ENCODE measurements at places on chromosomes 13 and 19.

GRCh38 chr13:24083722-24084421, 76.6 kb upstream of the SPATA13 start:
- no peak for DNase-seq

DNA sequence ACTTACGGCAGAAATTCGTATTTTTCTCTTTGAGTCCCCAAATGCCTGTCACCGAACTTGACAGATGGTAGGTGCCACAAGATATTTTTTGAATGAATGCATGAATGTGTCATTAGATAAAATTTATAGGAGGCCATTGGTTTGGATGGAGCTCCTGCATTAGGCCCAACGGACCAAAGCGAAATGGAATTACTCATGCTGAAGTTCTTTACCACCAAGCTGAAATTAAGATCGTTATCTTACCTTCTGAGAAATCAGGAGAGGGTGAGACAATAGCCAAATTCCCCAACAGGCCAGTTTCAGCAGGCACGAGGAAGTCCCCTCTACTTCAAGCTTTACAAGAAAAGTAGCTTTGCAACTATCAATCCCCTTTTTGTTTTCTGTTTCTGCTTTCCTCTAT, 452.5 kb upstream of the ARGLU1 start:
- no peak for DNase-seq

- no peak for DNase-seq
These were observed 1.5 kb downstream of the ERCC2 start for GRCh38 chr19:45368737-45369340.

DNA sequence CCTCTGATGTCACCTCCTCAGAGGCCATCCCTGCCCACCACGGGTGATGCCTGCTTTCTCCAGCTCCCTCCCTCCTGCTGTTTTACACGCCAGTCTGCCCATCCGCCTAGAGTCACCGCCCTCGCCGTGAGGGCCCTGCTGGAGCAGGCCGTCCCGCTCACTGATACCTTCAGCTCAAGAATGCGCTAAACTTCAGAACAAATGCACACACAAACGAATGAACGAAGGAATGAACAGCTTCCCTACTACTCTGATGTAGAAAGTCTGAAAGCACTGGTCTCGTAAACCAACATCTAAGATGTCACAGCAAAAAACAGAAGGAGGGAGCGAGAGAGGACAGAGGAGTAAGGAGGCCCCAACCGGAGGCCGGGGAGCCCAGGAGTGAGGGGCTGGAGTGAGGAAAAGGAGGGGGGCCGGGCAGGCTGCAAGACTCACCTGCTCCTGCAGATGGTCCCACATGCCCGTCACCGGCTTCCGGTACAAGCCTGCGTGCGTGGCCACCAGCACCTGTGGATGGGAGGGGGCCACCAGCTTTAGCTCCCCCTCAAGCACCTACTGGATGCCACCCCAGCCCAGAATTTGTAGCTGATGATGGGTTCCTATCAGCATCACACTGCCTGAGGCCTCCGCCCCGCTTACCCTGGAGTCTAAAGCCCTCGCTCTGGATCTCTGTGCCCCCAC, 4.0 kb downstream of the PNKP start:
- no peak for DNase-seq

- DNase-seq, result no peak
These were observed 5.3 kb downstream of the FGF21 start for GRCh38 chr19:48760504-48761205.

DNA sequence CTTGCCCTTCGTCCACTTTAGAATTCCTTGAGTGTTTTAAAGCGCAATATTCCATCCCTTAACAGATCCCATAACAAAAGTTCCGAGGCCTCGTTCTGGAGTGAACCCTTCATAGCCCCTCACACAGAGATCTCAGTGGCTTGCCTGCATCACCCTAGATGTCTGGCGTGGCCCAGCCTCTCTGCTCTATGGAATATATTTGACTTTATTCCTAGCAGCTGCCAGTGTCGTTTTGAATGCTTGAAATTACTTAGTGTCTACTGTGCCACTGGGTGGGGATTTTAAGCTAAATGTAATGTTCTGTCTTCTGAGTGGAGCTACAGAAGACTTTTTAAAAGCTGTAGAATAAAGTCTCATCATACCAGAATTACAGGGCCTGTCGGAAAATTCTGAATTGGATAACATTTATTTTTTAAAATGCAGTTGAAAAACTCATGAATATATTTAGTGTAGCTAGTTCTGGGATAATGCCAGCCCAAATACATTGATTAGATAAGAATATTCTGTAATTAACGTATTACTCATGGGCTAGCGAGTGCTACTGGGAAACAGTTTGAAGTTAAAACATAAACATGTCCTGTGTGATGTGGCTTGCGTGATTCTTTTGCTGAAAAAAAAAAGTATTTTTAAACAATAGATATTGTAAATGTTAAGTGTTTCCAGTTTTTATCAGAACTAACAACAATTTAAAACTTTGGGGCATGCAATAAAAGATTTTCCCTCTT, 111.8 kb downstream of the ESD start:
- DNase-seq, result no peak

GRCh38 chr19:50741179-50741933, 18.2 kb downstream of the CLEC11A start:
- no peak for DNase-seq

GRCh38 chr13:74024856-74025255, 109.3 kb downstream of the KLF12 start:
- DNase-seq, result no peak

GRCh38 chr19:49400029-49400428, 12.0 kb downstream of the KASH5 start:
- DNase-seq, result no peak

DNA sequence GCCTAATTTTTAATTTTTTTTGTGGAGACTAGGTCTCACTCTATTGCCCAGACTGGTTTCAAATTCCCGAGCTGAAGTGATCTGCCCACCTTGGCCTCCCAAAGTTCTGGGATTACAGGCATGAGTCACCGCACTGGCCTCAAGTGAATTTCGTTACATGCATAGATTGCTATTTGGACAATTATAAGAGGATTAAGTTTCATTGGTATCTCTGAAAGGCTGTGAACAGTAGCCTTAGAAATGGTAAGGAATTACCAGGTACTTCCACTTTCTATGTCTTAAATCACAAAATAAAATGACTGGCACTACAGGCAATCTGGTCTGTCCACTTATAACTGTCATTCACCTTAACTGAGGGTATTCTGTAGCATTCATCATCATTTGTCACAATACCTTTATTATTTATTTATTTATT, 2.9 kb upstream of the CCDC9 start:
- no peak for DNase-seq

GRCh38 chr13:50144246-50145160, 129.3 kb downstream of the KCNRG start:
- DNase-seq, result no peak

GRCh38 chr13:90793261-90793820, 554.1 kb upstream of the MIR17HG start:
- DNase-seq, result no peak

DNA sequence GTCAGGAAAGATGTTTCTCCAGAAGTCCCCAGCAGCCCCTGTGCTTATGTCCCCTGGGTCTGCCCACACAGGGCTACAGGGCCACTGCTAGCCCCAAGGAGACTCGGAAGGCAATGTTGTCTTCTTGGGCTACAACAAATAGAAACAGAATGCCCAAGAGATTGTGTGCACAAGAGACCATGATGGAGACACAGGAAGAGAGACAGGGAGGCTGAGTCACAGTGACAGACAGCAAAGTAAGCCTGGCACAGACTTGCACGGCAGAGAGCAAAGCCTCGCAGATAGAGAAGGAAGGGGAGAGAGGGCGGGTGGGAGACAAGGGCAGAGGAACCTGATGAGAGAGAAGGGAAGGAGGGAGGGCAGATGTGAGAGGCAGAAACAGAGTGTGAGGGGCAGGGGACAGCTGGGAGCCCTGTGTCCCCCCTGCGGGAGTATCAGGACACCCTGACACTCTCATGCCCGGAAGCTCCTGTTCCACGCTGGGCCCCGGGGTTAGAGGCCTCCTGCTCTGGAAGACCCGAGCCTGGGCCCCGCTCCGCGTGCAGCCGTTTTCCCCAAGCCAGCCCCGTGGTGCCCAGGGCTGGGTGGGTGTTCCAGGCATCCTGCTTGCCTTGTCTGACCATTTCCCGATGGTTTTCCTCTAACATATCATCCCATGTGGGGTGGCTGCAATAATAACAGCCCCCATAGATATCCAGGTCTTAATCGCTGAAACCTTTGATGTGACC, 2.7 kb upstream of the PLA2G4C start:
- DNase-seq, result no peak

GRCh38 chr13:57946361-57946760, 314.8 kb downstream of the PCDH17 start:
- DNase-seq, result no peak

GRCh38 chr19:56736571-56736970, 65.0 kb upstream of the ZNF835 start:
- no peak for DNase-seq

DNA sequence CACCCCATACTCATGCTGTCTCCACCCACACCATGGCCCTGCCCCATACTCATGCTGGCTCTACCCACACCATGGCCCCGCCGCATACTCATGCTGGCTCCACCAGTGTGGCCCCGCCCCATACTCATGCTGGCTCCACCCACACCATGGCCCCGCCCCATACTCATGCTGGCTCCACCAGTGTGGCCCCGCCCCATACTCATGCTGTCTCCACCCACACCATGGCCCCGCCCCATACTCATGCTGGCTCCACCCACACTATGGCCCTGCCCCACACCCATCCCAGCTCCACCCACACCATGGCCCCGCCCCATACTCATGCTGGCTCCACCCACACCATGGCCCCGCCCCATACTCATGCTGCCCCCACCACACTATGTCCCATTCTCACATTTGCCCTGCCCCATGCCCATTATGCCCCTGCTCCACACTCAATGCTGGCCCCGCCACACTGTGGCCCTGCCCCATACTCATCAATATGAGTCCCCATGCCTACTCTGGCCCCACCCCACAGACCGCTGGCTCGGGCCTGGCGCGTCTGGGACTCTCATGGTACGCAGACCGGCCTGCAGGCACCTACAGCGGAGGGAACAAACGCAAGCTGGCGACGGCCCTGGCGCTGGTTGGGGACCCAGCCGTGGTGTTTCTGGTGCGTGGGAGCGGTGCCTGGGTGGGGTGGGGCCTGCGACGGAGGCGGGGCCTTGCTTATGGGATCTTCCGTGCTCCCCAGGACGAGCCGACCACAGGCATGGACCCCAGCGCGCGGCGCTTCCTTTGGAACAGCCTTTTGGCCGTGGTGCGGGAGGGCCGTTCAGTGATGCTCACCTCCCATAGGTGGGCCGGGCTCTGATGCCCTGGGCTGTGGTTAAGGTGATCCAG, 3.7 kb upstream of the ARHGAP45 start:
- peak; percentile 54 for DNase-seq

GRCh38 chr13:45132369-45133064, 12.2 kb downstream of the GTF2F2 start:
- no peak for DNase-seq

DNA sequence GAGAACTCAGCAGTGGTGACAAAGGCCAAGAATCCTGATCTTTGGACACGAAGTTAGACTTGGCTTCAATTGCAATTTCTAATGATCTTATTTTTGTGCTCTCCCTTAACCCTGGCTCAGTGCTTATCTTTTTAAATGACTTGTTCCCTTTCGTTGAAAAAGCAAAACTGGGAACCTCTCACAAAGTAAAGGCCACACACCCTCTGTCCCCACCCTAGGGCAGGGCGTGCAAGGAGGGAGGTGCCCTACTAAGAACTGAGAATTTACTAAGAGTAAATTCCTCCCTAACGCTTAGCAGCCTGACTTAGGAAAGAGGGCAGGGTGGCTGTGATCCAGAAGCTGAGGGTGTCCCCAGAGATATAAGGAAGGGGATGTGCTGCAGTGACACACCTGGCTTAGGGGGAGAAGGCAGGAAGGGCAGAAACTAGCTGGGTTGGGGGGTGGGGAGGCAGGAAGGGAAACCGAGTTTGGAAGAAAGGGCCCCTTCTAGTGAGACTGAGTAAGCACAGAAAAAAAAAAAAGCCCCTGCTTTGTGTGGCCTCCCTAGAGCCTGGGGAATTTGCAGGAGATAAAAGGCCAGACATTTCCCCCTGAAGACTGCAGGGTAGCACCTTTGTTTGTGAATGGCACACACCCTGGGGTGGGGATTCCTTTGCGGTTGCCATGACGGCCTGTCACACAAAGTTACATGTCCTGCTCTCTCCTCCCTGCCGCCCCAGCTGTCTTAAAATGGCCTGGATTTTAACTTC, 435.1 kb downstream of the EFNB2 start:
- peak; percentile 26 for DNase-seq

DNA sequence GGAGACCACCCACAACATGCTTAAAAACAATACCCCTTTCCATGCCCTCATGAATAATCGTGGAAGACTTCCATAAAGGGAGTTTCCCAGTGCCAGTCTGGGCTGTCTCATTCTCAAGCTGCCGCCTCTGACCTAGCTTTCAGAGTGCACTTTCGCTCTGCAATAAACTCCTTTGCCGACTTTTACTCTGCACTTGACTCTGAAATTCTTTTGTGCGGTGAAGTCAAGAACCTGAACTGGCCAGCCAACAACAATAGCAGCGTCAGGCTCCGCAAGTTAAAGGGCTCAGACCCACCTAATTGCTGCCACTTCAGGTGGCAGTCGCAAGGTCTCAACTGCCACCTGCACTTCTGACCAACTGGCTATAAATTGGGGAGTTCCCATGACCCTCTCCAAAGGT, 10.3 kb upstream of the LEUTX start:
- DNase-seq, result no peak

DNA sequence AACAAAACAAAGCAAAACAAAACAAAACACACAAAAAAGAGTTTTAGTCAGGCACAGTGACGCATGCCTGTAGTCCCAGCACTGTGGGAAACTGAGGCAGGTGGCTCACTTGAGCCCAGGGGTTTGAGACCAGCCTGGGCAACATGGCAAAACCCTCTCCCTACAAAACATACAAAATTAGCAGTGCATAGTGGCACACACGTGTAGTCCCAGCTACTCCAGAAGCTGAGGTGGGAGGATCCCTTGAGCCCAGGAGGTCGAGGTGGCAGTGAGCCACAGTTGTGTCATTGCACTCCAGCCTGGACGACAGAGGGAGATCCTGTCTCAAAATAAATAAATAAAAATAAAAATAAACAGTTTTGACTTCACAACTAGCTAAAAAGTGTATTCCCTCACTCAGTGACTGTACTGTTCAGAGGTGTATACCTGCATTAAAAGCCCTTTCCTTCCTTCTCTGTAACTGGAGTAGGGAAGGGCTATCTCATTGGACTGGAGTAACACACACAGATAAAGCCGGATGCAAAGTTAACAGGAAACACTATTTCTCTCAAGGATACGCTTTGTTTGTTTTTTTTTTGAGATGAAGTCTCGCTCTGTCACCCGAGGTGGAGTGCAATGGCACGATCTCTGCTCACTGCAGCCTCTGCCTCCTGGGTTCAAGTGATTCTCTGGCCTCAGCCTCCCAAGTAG, 3.7 kb upstream of the BAX start:
- no peak for DNase-seq

GRCh38 chr19:36059180-36059910, 4.6 kb downstream of the WDR62 start:
- no peak for DNase-seq

DNA sequence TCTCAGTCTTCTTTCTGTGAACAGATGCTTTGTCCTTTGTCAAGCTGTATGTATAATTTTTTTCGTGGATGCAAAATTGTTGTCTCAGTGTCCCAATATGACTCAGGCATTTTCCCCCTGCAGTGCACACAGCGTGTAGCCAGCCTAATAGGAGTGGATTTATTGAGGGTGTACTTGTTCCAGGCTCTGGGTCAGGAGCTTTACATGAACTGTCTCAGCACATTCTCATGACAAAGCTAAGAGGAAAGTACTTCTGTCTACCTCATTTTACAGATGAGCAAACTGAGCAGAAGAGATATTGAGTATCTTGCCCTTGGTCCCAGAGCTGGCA, 50.8 kb downstream of the STK24 start:
- no peak for DNase-seq
